Caudate nucleus (tissue), 63 donors: ENCODE measurements at places on chromosomes 6 and 20.

DNA sequence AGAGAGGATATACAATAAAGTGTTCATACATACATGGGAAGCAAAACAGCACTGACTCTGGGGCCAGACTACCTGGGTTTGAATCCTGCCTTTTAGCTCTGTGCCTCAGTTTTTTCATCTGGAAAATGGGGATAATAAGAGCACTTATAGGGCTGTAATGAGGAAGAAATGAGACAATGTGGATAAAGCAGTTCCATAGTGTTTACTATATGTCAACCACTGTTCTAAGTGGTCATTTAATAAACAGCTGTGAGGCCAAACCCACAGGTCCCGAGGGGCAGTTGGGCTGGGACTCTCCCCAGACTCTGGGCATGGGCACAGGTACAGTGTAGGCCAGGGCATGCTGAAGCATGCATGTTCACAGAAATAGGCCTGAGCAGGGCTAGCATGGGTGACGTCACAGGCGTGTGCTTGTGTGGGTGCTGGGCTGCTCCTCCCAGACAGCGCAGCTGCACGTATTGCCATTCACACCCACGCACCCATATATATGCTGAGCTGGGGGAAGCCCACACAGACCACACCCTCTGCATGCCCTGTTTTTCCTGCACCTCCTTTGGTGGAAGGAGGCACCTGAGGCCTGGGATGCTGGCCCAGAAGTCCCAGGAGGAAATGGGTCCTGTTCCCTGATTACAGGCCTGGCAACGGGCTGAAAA is 3.5 kb upstream of the PLCG1 start:
- DNase-seq = peak; percentile 52

DNA sequence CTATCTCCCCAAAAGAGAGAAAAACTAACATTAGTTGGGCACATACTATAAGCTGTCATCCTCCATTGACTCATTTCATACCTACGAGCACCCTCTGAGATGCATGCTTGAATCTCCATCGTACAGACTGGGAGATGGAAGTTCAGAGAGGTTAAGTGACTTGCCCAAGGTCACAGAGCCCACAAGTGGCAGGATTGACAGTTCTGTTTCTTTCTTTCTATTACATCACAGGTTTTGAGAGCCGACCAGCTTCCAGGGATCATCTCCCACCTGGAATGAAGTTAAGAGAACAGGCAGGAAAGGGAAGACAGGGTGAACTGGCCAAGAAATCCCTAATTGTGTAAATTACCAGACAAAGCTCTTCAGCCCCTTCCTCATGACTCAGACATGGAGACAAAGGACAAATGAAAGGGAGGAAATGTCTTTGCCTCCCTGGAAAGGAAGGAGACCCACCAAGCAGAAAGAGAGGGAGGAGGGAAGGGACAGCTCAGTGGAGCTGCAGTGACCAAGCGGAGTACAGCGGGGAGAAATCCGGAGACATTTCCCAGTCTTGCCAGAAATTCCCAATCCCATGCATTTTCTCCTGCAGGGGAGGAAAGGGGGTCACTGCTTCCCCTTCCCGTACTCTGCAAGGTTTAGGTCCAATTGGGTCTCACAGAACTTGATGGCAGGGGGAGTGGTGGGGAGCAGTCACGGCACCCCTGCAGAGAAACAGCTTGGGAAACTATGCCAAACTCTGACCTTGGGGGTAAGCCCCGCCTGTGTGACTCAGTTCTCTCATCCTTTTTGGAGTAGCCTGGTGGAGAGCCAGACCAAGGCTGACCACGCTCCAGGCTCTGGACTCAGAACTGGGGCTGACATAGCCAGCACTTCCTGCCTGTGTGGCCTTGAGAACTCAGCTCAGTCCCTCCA is 154.3 kb downstream of the ANKRD60 start:
- DNase-seq = no peak

DNA sequence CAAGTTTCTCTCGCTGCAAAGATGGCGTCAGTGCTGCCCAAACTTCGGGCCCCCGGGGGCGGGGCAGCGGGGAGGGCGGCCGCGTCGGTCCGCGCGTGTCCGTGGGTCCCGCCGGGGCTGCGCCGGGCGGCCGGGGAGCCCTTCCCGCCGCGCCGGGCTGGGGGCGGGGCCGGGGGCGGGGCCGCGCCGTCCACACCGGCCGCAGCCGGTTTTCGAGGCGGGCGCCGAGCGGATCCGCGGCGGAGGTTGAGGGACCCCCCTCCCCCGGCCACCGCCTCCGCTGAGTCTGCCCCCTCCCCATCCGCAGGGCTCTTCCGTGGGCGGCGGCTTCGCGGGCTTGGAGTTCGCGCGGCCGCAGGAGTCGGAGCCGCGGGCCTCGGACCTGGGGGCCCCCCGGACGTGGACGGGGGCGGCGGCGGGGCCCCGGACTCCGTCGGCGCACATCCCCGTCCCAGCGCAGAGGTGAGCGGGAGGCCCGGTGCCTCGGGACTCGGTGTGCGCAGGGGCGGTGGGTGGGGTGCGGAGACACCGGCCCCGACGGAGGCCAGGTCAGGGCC is 572 bp downstream of the SLC2A4RG start:
- no peak for DNase-seq

GRCh38 chr6:17258749-17259148 is 22.4 kb upstream of the RBM24 start:
- DNase-seq = no peak

DNA sequence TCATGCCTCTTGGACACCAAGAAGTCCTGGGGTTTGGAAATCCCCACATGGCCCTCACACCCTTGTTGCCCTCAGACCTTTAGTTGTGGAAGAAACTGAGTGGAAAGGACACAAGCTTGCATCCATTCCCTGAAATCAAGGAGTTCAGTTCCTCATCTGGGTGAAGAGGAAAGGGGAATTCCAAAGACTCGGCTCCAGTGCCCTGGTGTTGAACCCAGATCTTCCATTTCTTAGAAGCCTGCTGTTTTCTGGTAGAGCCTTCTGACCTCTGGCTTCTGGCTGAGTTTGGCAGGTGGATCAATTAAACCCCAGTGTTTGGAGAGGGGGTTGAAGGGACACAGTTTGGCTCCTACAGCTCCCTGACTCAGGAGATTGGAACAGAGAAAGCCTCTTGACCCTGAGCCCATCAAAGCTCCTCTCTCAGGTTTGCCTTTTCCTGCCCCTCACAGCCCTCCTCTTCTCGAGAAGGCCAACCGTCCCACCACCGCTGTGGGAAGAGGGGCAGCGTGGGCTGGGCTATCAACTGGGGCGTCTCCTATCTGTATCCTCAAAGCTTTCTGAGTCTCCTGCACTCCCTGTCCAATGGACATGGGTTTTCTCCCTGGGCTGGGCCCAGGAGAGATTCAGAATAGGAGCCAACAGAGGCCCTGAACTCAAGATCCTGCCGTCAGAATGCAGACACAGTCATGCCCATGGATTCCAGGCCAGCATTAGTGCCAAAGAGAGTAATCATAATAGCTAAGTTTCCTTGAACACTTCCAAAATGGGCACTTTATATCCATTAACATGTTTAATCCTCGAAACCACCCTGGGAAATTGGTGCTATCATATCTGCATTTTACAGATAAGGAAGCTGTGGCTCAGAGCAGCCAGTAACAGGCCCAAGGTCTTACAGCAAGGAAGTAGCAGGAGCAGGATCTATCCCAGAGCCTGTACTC is 146.2 kb downstream of the VEGFA start:
- DNase-seq = no peak

GRCh38 chr6:8237668-8238067 is 135.3 kb upstream of the EEF1E1 start:
- no peak for DNase-seq

- DNase-seq = no peak
Observed at GRCh38 chr20:38658879-38659596, 57.4 kb downstream of the ARHGAP40 start.

DNA sequence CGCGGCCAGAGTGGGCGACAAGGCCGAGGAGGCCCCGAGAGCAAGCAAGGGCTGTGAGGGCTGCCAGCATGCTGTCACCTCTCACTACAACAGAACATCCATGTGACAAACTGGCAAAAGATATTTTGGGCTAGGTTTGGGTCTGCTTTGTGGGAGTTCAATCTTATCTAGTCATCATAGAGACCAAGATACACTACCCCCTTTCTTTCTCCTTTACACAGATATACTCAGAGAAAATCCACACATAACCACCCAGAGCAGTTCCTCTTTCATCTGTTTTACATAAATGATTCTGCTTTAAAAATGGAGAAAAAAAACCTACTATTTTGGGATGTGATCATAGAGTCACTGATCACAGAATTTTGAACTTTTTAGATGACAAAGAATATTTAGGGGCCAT is 16.8 kb downstream of the SOX4 start:
- no peak for DNase-seq

GRCh38 chr6:12869816-12870432 is 153.4 kb downstream of the PHACTR1 start:
- no peak for DNase-seq

- no peak for DNase-seq
Observed at GRCh38 chr6:142087950-142088857, 44.5 kb upstream of the GJE1 start.

- no peak for DNase-seq
Observed at GRCh38 chr6:37904590-37904989, 85.1 kb downstream of the ZFAND3 start.

DNA sequence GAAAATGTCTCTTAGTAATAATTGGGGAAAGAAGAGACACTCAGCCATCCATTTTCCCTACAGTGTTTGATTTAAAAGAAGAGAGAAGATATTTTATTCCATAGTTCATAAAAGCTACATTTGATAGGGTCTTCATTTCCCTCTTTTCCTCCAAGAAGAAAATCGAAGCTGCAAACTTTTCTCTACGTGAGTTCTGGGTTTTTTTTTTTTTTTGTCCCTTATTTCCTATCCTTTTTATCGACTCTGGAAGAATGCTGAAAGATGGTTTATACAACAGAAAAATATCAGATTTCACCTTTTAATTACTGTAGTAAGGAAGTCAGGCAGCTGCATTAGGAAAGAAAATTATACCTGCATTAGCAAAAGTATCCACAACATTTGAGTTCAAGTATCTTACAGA is at the start of gene OR2J1:
Gene OR2J1 (plus strand): TSS at position 301 of the 400 bp plus-strand sequence. CDS start 1,453 bp downstream, outside the sequence.
- no peak for DNase-seq

DNA sequence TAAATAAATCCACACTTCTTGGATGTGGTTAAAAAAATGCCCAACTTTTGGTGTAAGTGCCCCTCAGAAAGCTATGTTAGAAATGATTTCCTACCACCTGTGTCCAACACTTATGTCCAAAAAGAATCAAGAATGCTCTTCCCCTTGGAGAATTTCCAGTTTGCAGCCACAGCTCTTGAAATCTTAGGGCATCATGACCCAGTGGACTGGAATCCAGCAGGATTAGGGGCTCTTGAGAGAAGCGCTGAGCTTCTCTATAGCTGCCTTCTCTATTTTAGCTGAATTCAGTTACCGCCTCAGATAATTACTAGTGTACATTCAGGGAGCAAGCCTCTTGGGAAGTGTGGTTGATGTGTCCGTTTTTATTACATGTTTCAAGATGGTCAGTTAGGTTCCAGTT is 2.5 kb downstream of the PHACTR1 start:
- DNase-seq = no peak

- DNase-seq = no peak
Observed at GRCh38 chr20:58698741-58699622, 6.4 kb downstream of the NPEPL1 start.

DNA sequence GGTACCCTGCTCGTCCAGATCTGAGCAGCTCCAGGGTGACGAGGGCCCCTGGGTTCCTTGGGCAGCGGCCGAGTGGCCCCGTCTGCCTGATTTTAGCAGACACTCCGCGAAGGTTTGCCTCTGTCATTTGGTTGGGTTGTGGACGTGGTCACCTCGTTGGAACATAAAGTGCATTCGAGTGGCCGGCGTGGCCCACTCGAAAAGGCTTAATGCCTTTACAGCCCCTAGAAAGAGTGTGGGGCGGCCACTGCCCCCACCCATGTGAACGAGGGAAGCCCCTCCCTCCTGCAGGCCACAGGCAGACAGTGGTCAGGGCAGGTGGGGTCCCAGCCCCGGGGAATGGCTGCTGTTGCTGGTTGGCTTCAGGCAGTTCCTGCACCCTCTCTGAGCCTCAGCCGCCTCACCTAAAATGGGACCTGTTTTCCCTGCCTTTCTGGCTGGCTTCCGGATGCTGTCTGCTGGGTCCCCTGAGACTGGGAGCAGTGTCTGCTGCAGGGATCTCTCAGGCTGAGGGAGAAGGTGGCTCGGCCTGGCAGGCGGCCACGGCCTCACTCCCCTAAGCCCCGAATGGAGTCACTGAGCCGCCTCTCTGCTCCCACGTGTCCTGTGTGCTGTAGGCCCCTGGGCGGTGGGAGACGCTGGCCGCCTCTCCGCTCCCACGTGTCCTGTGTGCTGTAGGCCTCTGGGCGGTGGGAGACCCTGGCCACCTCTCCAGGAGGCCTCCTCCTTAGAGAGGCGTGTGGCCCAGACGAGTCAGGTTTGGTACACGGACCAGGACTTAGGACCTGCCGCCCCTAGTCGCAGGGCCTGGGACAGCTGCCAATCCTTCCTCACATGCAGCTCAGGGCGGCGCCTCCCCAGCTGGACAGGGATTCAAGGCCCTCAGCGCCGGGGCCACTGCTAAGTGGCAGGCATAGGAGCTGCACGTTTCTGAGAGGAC is 233.0 kb downstream of the ERMARD start:
- no peak for DNase-seq

GRCh38 chr6:53691667-53692133 is 26.1 kb upstream of the KLHL31 start:
- no peak for DNase-seq

- DNase-seq = no peak
Observed at GRCh38 chr20:61260905-61261304, 8.8 kb downstream of the CDH4 start.

DNA sequence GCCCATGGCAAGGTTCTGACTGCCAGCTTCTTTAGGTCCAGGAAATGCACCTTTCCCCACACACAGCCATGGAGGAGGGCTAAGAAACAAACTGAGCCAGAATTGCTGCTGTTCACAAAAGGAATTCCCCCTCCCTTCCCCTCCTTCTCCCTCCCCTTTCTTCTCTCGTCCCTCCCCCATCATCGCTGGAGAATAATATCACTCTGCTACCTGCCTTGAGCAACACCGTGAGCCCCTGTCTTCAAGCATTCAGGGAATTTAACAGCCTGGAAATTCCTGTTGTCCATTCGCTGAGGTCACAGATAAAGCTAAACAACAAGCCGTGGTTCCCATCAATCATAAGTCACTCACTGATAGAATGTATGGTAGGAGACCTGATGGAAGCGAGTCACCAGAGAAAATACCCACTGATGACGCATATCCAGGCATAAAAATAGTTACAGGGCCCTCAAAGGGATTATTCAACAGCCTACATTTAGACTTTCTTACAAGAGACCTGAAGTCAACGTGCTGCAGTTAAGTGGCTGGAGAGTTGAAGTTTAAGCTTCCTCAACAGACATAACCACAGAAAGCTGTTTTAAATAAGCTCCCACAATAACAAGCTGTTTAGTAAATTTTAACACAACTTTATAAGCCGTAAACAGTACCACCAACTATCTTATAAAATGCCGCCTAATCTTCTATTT is 59.7 kb downstream of the HIVEP2 start:
- no peak for DNase-seq

- no peak for DNase-seq
Observed at GRCh38 chr20:57630061-57630460, 9.8 kb upstream of the ZBP1 start.

GRCh38 chr6:116881236-116881635 is 4.2 kb downstream of the RFX6 start:
- DNase-seq = no peak
